ENCODE measurements at places on chromosomes 4 and X.

- DNase-seq: no peak
Measured at GRCh38 chrX:153773741-153774575, 6.9 kb upstream of the SRPK3 start.

- no peak for DNase-seq
Measured at GRCh38 chr4:4436244-4436823, 49.4 kb downstream of the NSG1 start.

GRCh38 chr4:94934864-94935263 lies 177.1 kb downstream of the BMPR1B start:
- DNase-seq: no peak

DNA sequence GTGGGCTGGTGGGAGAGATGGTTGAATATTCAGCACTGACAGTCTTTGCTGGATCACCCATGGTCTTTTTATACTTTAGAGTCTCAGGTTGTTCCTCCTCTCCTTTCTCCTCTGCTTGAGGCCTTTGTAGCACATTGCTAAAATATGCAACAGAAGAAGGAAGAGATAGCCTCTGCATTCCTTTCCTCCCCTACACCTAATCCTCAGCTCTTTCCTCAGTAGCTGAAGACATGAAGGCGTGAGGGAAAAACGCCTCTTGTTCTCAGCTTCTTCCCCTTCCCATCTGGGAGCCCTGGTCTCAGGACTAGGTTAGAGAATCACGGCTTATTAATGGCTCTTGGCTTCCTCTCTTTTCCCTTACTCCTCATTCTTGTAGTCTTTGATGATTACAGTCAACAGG lies 76.8 kb downstream of the RNF150 start:
- DNase-seq: no peak

DNA sequence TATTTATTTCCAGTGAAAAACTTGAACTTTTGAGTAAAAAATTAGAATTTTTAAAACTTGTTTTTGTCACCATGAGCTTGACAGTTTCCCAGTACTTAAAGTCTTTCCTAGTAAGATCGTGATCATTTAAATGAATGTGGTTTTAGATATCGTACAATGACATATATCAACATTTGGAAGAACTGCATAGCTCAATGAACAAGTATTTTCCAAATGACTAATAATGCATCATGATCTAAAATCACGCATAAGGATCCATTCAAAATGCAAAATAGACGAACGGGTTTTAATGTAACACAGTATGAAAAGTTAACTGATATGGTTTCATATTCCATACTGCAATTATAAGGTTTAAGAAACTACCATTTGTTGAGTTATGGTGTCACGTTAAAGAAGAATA lies 4.1 kb upstream of the NDNF start:
- no peak for DNase-seq

DNA sequence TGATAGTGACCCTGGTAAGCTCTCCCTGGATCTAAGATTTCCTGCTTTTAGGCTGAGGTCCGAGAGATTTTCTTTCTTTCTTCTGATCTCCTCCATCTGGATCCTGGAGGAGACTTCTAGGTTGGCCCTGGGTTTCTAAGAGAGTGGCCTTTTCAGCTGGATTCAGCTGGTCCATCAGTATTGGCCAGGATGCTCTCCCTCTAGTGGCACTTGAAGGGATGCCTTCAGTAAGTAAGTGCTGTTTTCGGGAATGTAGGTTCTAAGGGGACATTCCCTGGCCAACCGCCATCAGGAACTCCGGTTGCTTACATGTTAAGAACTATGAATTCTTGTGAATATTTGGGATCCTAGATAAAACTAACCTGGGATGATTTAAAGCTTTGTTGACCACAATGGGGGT lies 56.9 kb downstream of the SERTM2 start:
- no peak for DNase-seq

- no peak for DNase-seq
Measured at GRCh38 chr4:144356941-144357381, 216.4 kb upstream of the GYPA start.

- no peak for DNase-seq
Measured at GRCh38 chr4:132297346-132297745, 851.7 kb upstream of the PCDH10 start.

DNA sequence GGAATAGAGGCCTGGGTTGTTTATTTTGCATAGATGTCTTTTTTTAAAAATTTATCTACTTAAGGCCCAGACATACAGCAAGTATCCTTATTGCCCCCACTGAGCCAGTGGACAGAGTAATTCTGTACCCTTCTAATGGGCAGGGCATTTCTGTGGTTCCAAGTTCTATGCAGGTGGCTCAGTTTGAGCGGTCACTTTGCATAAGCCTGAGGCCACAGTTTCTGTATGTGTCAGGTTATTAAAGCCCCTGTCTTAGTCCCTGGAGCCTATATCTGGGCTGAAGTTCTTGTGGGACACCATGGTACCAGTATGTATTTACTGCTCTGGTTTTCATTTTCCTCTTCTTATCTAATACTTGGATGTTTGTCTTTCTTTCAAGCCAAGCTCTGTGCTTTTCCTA lies 168.8 kb downstream of the MID1IP1 start:
- DNase-seq: no peak

GRCh38 chr4:153152501-153153338 lies 51.5 kb upstream of the TRIM2 start:
- DNase-seq: peak; percentile 48

DNA sequence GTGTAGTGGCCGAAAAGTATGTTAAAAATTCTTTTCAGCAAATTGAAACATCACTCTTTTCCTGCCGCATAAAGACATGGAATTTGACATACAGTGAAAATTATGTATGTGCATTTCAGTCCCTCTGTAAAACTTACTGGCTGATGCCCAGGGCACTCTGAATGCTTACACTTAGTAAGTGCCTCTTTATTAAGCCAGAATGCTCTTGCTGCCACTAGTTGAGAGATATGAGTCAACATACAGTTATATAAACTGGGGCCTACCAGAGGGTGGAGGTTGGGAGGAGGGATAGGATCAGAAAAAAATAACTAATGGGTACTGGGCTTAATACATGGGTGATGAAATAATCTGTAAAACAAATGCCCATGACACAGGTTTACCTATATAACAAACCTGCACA lies 38.1 kb upstream of the TRPC5 start:
- no peak for DNase-seq

DNA sequence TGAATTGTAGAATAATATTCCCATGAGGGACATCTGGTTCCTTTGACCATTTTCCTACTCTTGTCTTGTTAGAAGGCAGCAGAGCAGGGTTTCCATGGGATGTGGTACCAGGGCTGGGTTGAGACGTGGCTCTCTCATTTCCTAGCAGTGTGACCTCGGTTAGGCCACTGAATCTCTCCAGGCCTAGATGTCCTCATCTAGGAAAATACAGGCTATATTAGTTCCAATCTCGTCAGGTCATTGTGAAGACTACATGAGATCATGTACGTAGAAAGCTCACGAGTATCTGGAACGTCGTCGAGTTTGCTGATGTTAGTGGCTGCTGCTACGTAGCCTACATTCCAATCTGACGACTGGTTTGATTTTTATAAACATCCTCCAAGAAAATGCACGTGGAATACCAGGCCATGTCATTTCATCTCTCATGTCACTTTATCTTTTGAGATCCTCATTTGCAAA lies 278.2 kb upstream of the GATB start:
- DNase-seq: no peak

DNA sequence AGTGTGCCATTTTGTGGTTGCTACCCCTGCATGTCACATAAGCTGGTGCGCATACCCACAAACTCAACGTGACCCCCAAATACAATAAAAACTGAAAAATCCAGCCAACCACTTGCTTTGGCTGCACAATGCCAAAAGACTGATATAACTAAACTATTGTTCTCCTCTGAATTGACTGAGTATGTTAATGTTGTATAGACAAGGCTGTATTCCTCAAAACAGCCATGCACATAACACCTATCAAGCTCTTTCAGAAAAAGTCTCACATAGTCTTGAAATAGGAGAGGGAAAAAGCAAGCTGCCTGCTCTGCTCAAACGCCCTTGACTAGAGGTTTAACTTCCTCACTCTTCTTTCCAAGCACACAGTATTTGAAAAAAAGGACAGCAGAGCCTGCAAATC lies 126.4 kb upstream of the NOCT start:
- DNase-seq: no peak

DNA sequence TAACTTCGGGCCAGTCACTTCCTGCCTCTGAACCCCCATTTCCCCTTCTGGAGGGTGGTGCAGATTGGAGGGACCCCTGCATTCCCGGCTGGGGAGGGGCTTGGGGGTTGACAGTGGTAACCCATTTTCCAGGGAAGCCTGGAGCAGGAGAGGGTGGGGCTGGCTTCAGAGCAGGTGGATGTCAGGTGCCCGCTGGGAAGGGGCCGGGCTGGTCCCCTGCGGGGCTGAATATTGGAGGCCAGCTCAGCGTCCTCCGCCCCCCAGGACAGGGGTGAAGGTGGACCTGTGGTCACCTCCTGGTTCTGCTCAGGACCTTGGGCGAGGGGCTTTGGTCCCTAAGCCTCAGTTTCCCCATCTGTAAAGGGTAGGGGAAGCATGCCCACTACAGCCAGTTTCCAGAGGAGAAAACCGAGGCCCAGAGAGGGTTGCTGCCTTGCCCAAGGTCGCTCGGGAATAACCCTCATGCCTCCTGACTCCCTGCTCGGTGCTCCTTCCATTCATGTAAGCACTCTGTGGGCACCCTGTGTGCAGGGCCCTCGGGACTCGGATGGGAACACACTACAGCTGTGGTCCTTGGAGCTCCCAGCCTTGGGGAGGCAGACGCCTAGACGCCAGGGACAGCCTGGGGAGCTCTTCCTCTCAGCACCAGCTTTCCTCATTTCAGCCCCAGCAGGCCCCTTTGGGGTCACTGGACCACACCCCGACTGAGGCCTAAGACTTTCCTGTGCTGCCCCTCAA lies 683 bp downstream of the MAN2B2 start:
- DNase-seq: no peak

GRCh38 chrX:50448565-50448964 lies 22.1 kb downstream of the DGKK start:
- no peak for DNase-seq

DNA sequence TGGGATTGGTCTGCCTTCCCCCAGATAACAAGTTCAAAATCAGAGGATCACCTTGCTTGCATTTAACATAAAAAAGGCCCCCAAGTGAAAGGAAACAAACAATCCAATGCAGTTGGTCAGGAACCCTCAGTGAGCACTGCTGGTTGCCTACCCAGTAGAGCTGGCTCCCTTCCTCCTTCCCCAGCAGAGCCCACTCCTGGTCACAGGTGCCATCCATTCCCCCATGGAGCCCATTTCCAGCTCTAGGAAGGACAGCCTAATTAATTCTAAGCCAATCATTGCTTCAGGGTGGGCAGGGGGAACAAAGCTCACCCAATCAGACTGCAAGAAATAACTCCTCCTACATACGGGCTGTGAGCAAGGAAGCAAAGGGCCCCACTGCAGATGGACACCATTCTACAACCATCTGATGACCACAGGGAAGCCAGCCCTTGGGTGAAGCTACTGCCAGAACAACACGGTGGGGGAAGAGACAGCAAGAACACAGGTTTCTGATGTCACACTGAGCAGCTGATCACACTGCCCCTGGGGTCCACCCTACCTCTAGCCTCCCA lies 86.5 kb downstream of the SH3KBP1 start:
- DNase-seq: no peak

DNA sequence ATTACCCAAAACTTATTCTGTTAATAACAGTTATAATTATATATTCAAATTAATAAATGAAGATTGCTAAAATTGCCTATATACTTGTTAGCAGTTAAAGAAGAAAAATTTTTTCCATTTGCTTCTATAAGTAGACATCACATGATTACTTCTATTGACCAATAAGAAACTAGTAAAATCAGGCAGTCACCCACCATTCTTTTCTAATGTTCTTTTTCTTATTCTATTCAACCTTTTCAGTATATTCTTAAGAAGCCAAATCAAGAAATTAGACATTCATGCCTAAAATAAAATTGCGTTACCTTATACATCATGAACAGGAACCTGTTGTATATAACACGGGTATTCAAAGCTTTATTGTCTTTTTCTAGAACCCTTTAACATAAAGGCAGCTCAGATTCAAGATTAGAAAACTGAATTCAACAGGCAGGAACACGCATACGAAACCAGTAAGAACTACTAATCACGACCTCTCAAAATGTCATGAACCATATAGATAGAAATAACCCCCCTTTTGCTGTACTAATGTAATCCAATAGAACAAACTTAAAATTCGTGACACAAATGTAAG lies 568.1 kb upstream of the DIPK2B start:
- no peak for DNase-seq

DNA sequence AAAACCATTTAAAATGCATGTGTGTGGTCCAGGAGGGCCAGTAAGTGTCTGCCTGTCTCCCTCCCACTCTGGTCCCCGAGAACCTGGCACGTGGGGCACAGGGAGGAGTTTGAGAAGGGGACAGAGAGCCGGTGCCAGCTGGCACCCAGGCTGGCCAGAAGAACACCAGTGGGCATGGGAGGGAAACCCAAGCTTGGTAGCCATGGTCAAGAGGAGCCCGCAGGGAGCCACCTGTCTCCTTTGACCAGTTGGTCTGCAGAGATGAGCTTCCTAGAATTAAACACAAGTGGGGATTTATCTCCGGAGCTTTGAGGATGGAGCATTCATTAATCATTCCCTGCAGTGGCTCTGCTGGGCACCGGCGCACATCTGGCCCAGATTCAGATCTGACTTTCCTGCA lies 41.6 kb downstream of the HMX1 start:
- no peak for DNase-seq

DNA sequence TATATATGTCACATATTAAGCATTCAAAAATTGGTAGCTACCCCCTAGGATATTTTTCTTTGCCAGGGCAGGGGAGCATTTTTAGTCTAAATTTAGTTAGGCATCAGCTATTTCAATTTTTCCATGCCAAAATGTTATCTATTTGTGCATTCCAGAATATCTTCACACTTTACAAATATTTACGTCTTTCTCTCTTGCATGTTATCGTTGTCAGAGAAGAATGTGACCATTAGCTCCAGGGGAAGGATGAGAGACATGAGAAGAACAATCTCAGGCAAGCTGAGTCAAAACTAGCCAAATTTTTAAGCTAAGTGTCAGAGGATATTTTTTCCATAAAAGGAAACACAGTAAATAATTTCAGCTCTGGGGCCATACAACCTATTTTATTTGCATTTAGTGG lies 885.0 kb upstream of the EPHA5 start:
- no peak for DNase-seq

- DNase-seq: no peak
Measured at GRCh38 chrX:45518552-45518951, 317.9 kb upstream of the DIPK2B start.

DNA sequence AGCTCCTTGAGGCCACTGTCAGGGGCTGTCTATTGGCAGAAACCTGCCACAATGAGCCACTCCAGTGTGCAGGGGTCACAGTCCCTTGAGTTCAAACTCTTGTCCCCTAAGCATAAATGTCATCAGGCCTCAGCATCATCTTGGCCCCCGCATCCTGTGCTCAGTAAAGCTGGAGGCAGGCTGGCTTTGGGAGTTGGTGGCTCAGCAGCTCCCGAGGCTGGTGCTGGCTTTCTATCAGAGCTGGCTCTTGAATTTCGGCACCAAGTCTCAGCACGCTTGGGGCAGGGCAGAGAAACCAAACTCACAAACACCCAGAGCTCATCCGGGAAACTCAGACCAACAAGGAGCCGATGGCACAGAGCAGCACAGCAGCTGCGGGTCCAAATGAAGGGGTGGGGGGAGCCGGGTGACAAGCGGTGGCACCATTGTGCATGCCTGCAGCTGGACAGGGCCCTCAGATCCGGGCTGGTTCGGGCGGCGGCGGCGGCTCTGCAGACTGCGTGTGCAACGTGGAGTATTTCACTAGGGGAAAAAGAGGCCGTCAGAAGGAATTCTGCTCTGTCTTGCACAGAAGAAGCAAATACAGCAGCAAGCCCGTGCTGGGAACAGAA lies 75.5 kb downstream of the MTMR1 start:
- no peak for DNase-seq

- DNase-seq: no peak
Measured at GRCh38 chr4:8617486-8618040, 25.0 kb downstream of the CPZ start.

Data from activated T-helper 2 cell treated with anti-CD3 and anti-CD28 coated beads, Interferon-gamma antibody, Interleukin-2, Interleukin-4, amounts not matched to agents 10 μg/mL and 5 μg/mL and 100 μg/mL, durations not matched to agents 14 hours and 24 hours and 36 hours (primary cell).